Gastroesophageal sphincter (tissue), 4 donors: ENCODE measurements at places on chromosomes 6 and 20.

GRCh38 chr20:5143851-5144250 lies 17.0 kb downstream of the CDS2 start:
- no peak overlapping the region for H3K4me3 ChIP-seq
- no peaks in the 10 kb centered on the region for H3K36me3 ChIP-seq
- H3K4me1 ChIP-seq = peaks cover 5% of the 10 kb centered on the region
- peak overlapping the region; percentile 39 for H3K27ac ChIP-seq
- ATAC-seq = no peak

- ATAC-seq = no peak
- H3K27me3 ChIP-seq = no peaks in the 10 kb centered on the region
- H3K36me3 ChIP-seq = no peaks in the 10 kb centered on the region
- H3K27ac ChIP-seq = no peak overlapping the region
- H3K4me1 ChIP-seq = no peaks in the 10 kb centered on the region
- no peak overlapping the region for H3K4me3 ChIP-seq
These were observed 64.5 kb upstream of the SNX9 start for GRCh38 chr6:157758516-157759023.

DNA sequence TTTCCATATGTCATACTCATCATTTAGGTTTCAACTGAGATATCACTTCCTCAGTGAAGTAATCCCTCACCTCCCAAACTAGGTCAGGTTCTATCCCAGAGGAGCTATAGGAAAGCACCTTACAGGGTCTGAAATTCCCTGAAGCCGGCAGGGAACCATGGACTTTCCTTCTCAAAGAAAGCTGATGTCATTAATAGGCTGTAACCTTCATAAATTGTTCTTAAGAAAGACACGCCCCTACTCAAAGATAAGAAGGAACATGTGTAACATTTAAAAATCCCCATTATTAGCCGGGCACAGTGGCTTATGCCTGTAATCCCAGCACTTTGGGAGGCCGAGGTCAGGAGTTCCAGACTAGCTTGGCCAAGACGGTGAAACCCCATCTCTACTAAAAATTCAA lies 50.0 kb upstream of the RNGTT start:
- no peaks in the 10 kb centered on the region for H3K36me3 ChIP-seq
- H3K27me3 ChIP-seq = no peaks in the 10 kb centered on the region
- no peak for ATAC-seq
- H3K4me3 ChIP-seq = no peak overlapping the region
- H3K4me1 ChIP-seq = peaks cover 1% of the 10 kb centered on the region
- H3K27ac ChIP-seq = no peak overlapping the region

- no peaks in the 10 kb centered on the region for H3K36me3 ChIP-seq
- ATAC-seq = no peak
- H3K27me3 ChIP-seq = no peaks in the 10 kb centered on the region
- H3K4me1 ChIP-seq = no peaks in the 10 kb centered on the region
These were observed 73.2 kb upstream of the CD2AP start for GRCh38 chr6:47404435-47404834.

DNA sequence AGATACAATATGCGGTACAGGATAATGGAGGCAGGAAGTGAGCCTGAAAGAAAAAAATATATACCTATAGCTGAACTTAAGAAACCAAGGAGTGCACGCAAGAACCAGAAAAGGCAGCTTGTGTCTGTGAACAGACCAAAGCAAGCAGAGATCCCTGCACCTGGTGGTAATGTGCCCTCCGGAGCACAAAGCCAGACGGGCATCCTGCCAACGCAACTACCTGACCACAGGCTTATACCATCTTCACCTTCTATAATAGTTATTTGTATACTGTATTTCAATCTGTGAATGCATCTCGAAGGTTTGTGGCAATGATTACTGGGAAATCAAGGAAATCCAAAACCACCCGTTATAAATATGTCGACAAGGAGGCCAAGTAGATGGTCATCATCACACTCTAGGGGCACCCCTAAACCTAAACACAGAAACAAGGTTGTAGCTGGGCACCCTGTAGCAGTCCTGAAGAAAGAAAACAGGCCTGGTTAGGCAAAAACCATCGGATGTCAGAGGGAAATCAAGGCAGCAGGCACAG lies 801 bp downstream of the FBXL4 start:
- ATAC-seq = no peak
- H3K27ac ChIP-seq = peak overlapping the region; percentile 77

DNA sequence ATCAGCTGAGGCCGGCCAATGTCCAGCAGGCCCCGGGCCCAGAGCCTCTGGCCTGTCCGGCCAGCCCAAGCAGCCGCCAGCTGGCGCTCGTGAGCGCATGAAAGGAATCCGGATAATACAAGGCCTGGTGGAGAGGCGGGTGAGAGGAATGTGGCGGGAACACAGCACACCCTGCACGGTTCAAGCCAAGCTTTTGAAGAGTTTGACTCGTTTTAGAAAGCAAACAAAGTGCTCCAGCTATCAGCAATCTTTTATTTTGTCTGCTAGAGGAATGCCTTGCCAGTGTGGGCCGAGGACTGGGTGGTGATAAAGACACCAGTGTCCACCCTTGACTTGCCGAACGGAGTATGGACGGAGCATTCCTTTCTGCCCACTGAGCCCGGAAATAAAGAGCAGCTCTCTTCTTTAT lies 9.3 kb upstream of the NEDD9 start:
- H3K4me1 ChIP-seq = no peaks in the 10 kb centered on the region
- no peaks in the 10 kb centered on the region for H3K27me3 ChIP-seq
- H3K27ac ChIP-seq = no peak overlapping the region
- peak; percentile 79 for ATAC-seq
- no peaks in the 10 kb centered on the region for H3K36me3 ChIP-seq
- no peak overlapping the region for H3K4me3 ChIP-seq

GRCh38 chr6:15500078-15500740 lies 162.6 kb downstream of the DTNBP1 start:
- ATAC-seq = no peak
- H3K36me3 ChIP-seq = no peaks in the 10 kb centered on the region
- H3K4me1 ChIP-seq = no peaks in the 10 kb centered on the region
- no peak overlapping the region for H3K4me3 ChIP-seq
- no peaks in the 10 kb centered on the region for H3K27me3 ChIP-seq

GRCh38 chr6:89828988-89829471 lies 650 bp upstream of the CASP8AP2 start:
- no peaks in the 10 kb centered on the region for H3K27me3 ChIP-seq
- H3K4me1 ChIP-seq = peaks cover 23% of the 10 kb centered on the region
- peaks cover 22% of the 10 kb centered on the region for H3K36me3 ChIP-seq
- H3K27ac ChIP-seq = peak overlapping the region; percentile 86
- H3K4me3 ChIP-seq = peak overlapping the region; percentile 67

DNA sequence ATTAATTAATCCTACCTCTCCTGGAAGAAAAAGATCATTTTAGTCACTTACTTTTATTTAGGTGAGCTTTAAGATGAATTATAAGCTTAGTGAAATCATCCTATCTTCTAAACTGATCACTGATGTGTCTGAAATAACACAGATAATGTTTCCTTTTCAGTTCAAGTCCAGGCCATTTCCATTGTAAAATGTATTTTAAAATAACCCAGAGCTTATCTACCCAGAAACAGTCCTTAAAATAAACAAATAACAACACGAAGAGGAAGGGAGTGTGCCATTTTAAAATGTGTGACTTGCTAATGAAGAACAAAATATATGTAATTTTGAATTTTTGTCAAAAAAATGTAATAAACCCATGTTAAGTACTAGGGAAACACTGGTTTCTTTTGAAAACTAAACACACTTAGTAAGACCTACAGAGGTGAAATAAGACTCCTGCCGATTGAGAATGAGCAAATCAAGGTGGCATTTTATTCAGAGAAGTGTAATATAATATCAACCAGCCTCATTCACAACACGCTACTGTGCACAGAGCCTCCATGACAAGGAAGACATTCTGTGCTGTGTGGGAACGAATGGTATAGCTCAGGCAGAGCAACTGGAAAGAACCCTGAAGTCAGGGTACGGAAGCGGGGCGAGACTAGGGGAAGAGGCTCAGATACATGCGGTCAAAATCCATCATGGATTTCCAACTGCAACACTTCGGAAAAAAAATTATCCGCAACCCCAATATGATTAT lies 7.7 kb downstream of the LRP11 start:
- no peak overlapping the region for H3K4me3 ChIP-seq
- no peak for ATAC-seq
- peaks cover 23% of the 10 kb centered on the region for H3K4me1 ChIP-seq
- H3K36me3 ChIP-seq = no peaks in the 10 kb centered on the region

- no peaks in the 10 kb centered on the region for H3K36me3 ChIP-seq
- H3K4me1 ChIP-seq = peaks cover 5% of the 10 kb centered on the region
- H3K27me3 ChIP-seq = peaks cover 14% of the 10 kb centered on the region
- H3K27ac ChIP-seq = no peak overlapping the region
- ATAC-seq = no peak
These were observed 34.3 kb upstream of the MCUR1 start for GRCh38 chr6:13848522-13849150.

GRCh38 chr6:56953597-56954402 lies 1.1 kb upstream of the BEND6 start:
- peak overlapping the region; percentile 34 for H3K4me3 ChIP-seq
- no peaks in the 10 kb centered on the region for H3K4me1 ChIP-seq
- H3K36me3 ChIP-seq = no peaks in the 10 kb centered on the region
- H3K27ac ChIP-seq = no peak overlapping the region
- no peaks in the 10 kb centered on the region for H3K27me3 ChIP-seq

DNA sequence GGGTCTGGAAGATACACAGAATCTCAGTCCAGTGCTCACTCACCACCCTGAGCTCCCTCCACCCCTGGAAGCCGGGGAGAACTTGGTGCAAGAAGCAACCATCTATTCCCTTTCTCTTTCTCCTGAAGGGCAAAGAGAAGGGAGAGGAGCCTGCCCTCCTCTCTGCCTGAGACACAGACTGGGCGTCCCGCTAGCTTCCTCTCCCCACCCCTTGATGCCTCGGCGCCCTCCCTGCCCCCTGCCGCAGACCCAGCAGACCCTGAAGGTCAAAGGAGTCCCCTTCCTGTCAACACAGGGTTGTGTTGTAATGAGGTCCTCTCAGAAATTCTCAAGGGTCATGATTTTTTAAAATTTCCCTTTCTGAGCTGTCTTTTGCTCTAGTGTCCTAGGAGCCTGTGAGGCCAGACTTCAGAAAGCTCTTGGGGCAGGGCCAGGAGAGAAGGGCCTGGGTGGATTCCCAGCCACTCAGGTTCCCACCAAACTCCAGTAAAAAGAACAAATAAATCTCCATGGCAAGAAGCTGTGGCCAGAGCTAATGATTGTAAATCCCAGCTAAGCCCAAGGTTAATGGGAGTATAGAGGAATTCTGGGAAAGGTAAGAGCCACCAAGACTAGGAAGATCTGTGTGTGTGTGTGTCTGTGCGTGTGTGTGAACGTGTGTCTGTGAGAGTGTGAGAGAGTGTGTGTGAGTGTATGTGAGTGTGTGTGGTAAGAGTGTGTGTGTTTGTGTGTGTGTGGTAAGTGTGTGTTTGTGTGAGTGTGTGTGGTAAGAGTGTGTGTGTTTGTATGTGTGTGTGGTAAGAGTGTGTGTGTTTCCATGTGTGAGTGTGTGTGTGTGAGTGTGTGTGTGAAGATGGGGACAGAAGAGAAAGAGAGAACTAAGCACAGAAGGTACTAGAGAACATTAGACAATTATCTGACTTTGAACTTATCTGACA lies 1.1 kb upstream of the JPH2 start:
- H3K27ac ChIP-seq = peak overlapping the region; percentile 96
- no peaks in the 10 kb centered on the region for H3K27me3 ChIP-seq
- no peaks in the 10 kb centered on the region for H3K36me3 ChIP-seq
- peaks cover 52% of the 10 kb centered on the region for H3K4me1 ChIP-seq
- peak; percentile 5 for ATAC-seq

- H3K36me3 ChIP-seq = no peaks in the 10 kb centered on the region
- H3K27ac ChIP-seq = no peak overlapping the region
- no peak for ATAC-seq
- no peaks in the 10 kb centered on the region for H3K27me3 ChIP-seq
- H3K4me1 ChIP-seq = no peaks in the 10 kb centered on the region
These were observed 130.0 kb downstream of the FOXC1 start for GRCh38 chr6:1739680-1740079.
